ENCODE measurements at places on chromosomes 16 and 17.

DNA sequence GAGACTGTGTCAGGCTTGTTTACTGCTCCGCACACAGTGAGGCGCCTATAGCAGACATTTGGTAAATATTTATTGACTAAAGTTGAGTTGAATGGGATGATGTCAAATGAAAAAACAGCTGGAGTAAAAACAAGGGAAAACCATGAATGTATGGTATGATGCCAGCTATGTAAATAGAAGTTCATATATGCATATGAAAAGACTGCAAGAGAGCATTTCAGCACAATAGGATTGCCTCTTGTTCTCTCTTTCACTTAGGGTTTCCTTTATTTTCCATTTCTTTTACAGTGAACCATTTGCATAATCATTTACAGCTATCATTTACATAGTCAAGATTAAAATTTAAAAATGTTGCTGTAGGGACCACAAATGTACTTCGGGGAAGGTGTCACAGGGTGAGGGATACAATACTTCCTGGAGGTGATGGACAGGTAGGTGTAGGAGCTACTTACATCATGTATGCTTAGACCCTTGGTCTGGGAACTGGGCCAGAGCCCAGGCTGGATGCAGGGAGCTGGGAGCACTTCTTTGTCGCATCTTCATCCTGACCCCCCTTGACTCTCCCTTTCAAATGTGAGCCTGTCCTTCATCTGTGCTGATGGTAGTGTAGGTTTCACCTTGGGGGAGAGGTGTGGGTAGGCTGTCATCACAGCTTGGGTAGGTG is 113.3 kb downstream of the UTP18 start:
- no peak for DNase-seq

- DNase-seq: no peak
These were observed 33.4 kb upstream of the ACSF3 start for GRCh38 chr16:89060207-89060794.

DNA sequence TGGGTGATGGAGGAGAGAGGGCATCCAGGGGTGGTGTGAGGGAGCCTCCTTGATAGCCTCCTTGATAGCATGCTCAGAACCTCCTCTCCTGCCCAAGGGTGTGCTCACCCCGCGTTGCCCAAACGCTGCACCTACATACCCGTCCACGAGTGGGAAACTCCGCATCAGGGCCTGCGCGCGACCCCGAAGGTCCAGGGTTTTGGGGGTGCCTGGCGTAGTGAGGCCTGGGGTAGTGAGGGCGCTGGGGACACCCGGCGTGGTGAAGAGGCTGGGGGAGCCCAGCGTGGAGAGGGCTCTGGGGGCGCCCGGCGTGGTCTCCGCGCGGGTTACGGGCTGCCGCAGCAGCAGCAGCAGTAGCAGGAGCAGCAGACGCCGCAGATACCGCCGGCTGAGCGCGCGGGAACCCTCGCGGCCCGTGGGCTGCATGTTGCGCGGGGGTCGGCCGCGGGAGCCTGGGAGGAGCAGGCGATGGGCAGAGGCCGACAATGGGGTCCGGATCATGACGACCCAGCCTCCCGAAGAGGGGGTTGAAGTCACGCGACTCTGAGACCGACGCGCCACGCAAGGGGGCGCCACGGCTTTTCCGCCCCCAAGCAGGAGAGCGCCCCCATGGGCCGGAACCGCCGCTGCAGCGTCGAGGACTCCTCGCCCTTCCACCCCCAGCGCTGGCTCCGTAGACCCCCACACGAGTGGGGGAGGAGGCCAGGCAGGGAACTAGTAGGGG is at the start of gene DPEP3:
Gene DPEP3, minus strand, starts transcription at position 545 of the 724 bp plus-strand sequence. Its CDS starts 119 bp downstream, at position 426.
- DNase-seq: no peak

DNA sequence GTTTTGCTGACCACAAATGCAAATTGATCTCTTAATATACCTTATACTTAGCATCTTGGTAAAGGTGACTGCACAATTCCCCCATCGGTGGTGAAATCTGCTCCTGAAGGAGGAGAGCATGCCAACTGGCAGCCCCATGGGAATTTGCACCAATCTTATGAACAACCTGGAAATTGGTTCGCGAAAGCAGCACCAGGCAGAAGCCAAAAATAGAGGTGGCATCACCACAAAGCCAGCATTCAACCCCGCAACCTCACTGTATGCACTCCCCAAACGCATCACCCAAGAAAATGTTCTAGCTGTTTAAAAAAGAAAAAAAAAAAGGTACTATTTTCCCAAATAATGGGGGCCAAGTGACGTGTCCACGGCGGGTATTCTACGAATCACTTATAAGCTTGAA is 213.4 kb downstream of the ZFHX3 start:
- no peak for DNase-seq

- DNase-seq: no peak
These were observed 37.4 kb upstream of the IL21R start for GRCh38 chr16:27364493-27365141.

DNA sequence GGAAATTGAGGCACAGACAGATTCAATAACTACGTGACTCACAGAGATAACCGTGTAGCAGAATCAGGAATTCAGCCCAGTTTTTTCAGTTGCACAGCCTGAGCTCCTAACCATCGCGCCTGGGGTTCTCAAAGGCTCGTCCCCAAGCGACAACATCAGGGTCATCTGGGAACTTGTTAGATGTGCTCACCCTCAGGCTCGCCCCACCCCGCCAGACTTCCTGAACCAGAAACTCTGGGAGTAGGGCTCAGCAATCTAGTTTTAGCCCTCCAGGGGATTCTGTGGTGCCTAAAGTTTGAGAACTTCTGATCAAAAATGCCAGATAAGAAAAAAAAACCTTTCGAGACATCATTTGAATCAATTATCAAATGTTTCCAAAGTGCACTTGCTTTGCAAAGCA is 559.8 kb downstream of the WWOX start:
- DNase-seq: no peak

GRCh38 chr17:47698749-47699535 is 5.0 kb downstream of the TBKBP1 start:
- DNase-seq: no peak

DNA sequence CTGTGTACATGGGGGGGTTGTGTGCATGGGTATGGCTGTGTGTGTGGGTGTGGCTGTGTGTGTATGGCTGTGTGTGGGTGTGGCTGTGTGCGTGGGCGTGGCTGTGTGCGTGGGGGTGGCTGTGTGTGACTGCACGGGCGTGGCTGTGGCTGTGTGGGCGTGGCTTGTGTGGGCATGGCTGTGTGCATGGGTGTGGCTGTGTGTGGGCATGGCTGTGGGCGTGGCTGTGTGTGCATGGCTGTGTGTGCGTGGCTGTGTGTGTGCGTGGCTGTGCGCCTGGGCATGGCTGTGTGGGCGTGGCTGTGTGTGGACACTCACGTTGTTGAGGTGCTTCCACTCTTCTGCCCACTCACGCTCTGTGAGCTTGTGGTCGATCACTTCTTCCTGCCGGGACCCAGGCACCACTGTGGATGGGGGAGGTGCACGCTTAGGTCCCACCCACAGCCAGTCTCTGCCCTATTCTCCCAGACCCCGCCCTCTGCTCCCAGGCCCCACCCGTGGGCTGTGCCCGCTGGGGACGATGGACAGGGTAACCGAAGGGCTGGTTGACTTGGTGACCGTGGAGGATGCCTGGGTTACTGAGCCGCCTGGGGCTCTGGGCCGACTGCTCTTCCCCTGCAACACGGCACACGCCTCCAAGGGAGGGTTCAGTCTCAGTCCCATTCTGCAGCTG is 16.0 kb upstream of the PABPN1L start:
- no peak for DNase-seq

DNA sequence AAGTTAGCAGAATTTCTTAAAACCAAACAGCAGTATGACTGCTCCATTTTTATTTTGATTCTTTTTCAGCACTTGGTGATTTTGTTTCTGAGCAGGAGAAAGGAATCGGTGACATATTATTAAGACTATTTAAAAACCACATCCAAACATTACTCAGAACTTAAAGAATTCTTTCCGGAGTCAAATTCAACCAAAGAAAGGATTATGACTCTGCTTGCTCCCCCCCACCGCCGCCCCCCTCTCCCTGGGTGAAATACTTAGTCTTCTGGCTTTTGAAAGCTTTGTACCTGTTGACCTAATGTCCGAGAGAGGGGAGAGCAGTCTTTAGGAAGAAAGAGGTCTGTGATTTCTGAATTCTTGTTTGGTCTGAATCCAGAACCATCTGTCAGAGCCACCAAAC is 17.9 kb upstream of the COL1A1 start:
- DNase-seq: no peak

GRCh38 chr16:7505495-7505894 is 172.8 kb downstream of the RBFOX1 start:
- no peak for DNase-seq

- no peak for DNase-seq
These were observed 29.4 kb upstream of the CACNG5 start for GRCh38 chr17:66805567-66805966.

DNA sequence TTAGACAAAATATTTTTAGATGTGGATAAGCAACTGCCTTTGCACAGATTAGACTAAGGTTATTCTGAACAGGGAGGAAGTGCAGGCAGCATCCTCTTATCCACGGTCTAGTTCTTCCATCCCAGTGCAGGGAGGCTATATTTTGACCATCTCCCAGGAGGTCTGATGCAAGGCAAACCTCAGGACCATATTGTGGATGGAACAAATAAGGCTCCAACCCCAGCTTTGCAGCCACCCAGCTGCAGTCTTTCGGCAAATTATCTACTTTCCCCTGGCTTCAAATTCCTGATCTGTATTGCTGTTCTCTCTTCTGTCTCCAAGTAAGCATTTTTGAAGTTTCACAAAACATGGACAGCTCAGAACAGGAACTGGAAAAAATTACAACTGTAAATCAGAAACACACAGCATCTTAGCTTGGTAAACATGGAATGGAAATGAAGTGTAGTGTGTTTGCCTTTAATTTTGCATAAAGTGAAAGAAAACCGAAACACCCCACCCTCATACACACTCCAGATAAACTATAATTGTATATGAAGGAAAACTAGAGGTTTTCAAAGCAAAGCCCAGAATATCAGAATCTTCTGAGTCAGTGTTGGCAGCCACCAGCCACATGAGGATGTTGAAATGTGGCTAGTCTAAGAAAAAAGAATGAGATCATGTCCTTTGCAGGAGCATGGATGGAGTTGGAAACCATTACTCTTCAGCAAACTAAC is 33.5 kb upstream of the MON1B start:
- no peak for DNase-seq

DNA sequence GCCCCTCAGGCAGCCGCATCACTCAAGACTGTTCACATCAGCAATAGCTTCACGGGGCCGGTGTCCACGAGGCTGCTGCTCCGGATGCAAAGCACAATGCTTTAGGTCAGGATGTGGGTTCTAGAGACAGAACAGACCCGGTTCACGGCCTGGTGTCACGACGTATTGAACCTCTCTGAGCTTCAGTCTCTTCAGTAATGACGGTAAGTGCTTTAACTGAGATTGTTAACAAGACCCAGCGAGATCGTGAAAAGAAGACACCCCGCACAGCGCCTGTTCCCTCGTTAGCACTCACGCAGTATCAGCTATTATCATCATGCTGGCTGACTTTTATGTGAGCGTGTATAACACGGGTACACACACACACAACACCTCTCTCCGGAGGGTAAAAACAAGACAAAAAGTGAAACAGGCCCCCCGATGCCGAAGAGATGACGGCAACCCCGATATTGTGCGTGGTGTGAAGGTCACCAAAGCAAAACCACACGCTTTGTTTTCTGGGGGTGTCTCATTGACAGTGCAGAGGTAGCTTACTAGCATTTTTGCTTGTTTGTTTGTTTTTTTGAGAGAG is 21.4 kb upstream of the ABR start:
- no peak for DNase-seq

- no peak for DNase-seq
These were observed 410.8 kb upstream of the EEF2KMT start for GRCh38 chr16:5508371-5508770.

DNA sequence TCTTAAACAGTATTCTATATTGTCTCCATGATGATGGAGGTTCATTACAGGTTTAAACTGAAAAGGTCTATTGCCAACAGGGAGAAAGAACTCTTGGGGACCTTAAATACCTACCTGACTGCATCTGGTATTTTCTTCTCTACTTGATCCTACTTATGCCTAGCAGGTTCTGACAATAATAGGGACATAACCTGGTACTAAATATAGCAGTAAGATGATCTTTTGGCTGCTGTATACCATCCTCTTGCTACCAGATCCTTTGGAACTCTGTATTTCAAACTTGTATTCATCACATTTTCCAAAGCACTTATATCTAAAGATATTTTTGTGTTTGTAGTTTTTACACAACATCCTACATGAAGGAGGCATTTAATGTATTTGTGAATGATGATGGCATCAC is 146.5 kb upstream of the CORO6 start:
- DNase-seq: no peak

DNA sequence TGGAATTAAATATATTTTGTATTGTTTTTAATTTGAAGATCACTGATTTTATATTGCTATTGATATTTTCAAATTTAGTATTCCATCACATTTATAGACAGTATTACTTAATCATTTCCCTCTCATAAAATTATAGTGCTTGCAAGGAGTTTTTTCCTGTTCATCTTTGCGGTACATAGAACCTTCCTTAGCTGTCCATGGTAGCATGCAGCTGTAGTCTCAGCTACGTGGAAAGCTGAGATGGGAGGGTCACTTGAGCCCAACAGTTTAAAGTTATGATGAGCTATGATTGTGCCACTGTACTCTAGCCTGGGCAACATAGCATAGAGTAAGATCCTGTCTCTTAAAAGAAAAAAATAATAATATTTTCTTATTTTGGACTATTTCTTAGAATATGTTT is 215.8 kb upstream of the CHMP6 start:
- DNase-seq: no peak

GRCh38 chr17:28958820-28959455 is 7.6 kb upstream of the PHF12 start:
- no peak for DNase-seq

- no peak for DNase-seq
These were observed 12.6 kb upstream of the PRKAR1A start for GRCh38 chr17:68499587-68499986.
